Right ventricle myocardium inferior (tissue), 1 donor: ENCODE measurements at places on chromosomes 11 and 22. TPM values are rescaled to one million over a fixed set of nuclear protein-coding genes. Genes with fewer than 3 reads are reported as not detected.
A peak's percentile ranks its signal among the peaks of the same experiment; 100 is the strongest.

GRCh38 chr11:78194490-78194889, 5.8 kb downstream of the USP35 start:
- no peak for DNase-seq

DNA sequence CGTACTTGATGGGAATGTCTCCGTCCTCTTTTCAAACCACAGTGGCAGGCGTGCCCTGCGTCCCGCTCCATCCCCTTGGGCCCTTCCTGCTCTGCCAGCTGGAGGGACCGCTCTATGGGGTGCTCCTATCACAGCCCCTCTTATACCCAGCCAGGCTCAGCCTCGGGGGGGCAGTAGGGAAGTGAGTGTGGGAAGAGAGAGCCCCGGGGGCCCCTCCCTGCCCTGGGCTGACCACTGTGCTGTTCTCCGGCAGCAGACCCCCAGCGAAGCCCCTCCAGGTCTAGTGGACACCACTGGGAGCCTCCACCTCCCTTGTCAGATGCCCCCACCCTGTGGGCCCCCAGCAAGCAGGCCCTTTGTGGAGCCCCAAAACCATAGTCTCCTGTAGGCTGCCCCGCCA, 572.5 kb downstream of the BRD1 start:
- peak; percentile 57 for DNase-seq

- no peak for DNase-seq
Measured at GRCh38 chr11:65420506-65420905, 2.1 kb upstream of the NEAT1 start.

DNA sequence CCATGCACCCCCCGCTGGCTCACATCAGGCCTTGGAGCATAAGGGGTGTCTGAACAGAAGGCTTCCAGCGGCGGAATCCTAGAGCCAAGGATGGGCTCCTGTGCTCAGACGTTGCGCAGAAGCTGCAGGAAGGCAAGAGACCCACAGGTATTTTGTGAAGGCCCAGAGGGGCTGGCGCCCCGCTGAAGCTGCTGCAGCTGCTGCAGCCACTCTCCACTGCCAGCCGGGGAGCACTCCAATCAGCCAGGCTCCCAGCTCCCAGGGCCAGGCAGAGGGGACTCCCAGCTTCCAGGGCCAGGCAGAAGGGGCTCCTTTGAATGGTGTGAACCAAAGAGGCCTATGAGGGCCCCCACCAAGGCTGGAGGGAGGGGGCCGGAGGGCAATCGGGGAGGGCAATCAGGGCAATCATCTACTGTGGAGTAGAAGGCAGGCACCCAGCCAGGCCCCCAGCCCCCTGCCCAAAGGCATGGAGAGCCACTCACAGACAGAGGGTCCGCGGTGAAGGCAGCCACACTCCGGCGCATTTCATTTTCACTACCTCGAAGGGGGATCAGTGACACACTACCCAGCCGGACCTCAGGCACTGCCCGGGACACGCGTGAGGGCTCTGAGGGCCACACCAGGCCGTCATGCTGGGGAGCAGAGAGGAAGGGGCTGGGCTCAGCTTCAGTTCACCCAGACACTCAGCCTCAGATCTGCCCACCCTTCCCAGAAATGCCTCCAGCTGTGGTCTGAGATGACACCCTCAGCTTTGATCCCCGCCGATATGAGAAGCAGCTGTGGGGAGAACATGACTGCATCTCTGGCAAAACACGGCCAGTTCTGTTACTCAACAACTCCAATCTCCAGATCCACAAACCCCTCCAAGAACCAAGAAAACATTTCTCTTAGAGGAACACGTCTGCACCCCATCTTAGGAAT, 11.6 kb upstream of the PDE2A start:
- DNase-seq = peak; percentile 80

Gene TMEM151A
- 0.14 TPM for total RNA-seq

DNA sequence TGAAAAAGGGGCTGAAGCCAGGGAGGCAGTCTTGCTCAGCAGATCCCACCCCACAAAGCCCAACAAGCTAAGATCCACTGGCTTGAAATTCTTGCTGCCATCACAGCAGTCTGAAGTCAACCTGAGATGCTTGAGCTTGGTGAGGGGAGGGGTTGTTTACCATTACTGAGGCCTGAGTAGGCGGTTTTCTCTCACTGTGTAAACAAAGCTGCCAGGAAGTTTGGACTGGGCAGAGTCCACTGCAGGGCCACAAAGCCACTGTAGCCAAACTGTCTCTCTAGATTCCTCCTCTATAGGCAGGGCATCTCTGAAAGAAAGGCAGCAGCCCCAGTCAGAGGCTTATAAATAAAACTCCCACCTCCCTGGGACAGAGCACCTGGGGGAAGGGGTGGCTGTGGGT, 746.1 kb upstream of the LRRC4C start:
- no peak for DNase-seq

DNA sequence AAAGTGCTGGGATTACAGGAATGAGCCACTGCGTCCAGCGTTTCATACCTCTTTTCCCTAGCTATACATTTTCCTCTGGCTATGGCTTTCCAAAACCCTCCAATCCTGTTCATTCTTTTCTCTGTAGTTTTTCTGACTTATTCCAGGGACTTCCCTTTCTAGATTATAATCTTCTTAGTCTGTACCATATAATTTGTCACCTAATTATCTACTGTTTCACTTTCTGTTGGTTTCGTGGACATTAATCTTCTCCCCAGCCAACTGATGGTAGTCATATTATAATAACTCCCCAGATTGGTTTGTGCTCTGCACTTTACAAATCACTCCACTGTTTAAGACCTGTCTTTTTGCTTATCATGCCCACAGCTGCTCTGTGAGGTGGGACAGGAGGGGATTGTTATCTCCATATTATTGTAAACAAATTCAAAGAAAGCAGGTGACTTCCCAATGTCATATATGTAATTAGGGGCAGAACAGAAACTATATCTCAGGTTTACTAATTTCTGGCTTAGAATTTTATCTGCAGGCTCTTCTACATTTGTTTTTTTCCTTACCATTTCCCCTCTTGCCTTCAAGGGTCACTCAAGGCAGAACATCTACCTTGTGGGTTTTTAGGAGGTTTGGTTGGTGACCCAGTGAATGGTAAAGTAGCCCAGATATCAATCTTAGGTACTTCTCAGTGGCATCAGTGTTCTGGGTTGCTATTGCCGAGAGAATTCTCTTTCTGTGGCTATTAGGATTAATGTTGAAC, 23.9 kb downstream of the STIM1 start:
- DNase-seq = no peak

DNA sequence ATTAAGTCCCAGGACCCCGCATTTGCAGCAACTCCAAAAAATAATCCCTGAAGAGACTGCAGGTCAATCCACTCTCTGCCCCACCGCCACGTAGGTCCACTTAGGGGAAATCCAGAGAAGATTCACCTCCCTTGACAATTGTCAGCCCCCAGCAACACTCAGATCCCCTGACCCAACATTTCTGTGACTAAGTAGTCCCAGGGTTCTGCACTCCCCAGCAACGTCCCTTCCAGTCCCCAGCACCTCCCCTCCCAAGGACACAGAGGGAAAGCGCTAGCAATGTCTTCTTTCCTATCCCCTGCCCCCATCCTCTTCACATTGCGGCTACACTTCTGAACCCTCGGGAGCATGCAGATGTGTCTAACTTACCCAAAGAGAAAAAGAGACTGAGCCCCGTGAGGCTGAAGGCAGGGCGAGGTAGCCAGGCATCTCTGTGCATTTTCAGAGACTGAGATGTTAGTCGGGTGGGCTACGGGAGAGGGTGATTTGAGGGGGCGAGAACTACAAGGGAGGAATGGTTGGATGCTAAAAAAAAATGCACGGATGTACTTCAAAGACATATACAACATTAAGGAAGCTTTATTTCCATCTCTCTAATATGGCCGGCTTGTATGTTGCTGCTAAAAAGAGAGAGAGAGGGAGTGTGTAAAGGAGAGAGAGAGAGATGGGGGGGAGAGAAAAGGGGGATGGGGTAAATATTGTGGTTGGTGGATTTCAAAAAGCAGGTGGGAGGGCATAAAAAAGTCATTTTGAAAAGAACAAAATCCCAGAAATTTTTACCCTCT, at the start of gene SCN2B:
Gene SCN2B (minus strand): TSS at position 647 of the 785 bp plus-strand sequence. CDS start 208 bp downstream, at position 439.
- DNase-seq = no peak

DNA sequence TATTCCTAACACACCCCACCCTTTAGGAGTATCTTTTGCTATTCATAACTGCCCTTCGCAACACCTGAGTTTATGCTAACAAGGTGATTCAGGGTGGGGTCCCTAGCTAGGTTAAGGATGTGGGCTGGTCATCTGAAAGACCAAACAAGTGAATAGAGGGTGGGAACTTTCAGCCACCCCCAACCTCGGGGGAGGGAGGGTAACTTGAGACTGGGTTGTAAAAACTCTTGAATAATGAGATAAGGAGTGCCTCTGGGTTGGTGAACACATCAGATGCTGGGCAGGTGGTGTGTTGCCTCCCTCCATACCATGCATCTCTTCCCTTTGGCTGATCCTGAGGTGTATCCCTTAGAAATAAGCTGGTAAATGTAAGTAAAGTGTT, 111.5 kb downstream of the SWAP70 start:
- no peak for DNase-seq

- no peak for DNase-seq
Measured at GRCh38 chr22:24996420-24996952, 44.0 kb downstream of the KIAA1671 start.

DNA sequence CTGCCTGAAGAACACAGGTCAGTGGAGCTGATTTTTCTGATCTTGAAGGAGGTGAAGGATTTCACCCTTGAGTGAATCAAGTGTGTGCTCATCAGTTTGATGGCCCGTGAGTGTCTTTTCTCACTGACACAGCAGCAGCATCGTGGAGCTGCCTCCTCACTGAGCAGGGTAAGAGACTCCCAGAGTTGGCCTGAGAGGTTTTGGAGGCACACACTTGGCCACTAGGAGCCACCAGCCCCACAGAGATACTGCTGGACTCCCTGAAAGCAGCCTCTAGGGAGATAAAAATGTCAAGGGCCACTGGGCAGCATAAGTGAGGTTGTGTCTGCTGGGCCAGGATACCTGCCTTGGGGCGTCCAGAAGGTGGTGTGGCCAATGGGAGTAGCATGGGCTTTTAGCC, 245.4 kb downstream of the GRIK4 start:
- no peak for DNase-seq

GRCh38 chr22:21710156-21710555, 25.4 kb downstream of the YPEL1 start:
- no peak for DNase-seq

DNA sequence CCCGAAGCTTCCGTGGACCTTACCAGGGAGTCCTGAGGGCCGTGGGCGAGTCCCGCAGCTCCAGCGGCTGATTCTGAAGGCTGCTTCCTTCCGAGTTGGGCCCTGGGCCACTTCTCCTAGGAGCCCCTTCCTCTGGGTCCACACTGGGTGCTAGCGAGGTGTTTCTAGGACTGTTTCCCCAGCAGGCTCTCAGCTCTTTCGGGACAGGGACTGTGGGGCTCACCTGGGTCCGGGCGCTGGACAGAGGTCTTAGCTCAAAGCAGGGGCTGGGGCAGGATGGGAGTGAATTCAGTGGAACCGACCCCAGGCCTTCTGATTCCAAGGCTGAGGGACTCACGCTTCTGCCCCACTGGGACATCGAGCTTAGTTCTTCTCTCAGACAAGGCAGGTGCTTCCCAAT, 29.3 kb upstream of the CSNK1E start:
- peak; percentile 28 for DNase-seq

- peak; percentile 57 for DNase-seq
Measured at GRCh38 chr11:65058419-65059054, at the start of gene NAALADL1. TSS of gene NAALADL1 (minus strand) at chr11:65058553. CDS start at chr11:65058521, 32 bp downstream.

DNA sequence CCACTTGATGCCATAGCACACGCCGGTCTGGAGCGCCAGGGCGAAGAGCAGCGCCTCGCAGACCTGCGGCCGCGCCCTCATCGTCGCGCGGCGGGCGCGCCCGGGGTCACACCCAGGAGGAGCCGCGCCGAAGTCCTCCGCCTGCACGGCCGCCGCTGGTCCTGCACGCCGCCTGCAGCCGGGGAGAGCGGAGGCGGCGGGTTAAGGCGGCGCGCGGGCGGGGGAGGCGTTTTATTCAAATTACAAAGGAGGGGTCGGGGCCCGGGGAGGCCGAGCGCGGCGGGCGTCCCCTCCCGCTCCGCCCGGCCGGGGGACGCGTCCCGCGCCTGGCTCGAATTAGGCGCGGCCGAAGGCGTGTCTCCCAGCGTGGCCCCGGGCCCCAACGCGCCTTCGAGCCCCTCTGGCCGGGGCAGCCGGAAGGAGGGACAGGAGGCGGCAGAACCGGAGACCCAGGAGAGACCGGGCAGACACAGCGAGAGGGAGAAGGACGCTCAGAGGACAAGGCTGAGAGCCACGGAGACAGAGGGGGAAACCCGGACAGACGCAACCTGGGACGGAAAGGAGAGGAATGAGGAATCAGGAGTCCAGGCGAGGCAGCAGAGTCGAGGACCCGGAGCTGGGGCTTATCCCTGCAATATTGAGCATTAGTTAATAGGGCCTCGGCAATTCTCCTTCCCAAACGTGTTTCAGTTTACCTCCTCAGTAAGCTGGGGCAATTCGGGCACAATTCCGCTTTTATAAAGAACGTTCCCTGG, at the start of gene WNT11:
Gene WNT11 (minus strand): TSS at position 176 of the 755 bp plus-strand sequence. CDS start 95 bp downstream, at position 81.
- DNase-seq = peak; percentile 84

Gene ADM2
- total RNA-seq = not detected

- peak; percentile 86 for DNase-seq
Measured at GRCh38 chr11:118180300-118180703, 3.9 kb upstream of the SCN2B start.
